ENCODE measurements at places on chromosomes 12 and 14. TPM values are rescaled to one million over a fixed set of nuclear protein-coding genes. Genes with fewer than 3 reads are reported as not detected.

- peak; percentile 42 for DNase-seq
Observed at GRCh38 chr14:73223049-73223448, 14.3 kb upstream of the PAPLN start.

Gene MYF6
- total RNA-seq = not detected

GRCh38 chr14:103065861-103066260 lies 8.5 kb upstream of the CDC42BPB start:
- DNase-seq = no peak

Gene REC8
- 22.3 TPM for total RNA-seq

Gene SPX
- 0.50 TPM for total RNA-seq

- DNase-seq = no peak
Observed at GRCh38 chr12:72574138-72574537, 302.0 kb downstream of the TRHDE start.

Gene MIPOL1
- total RNA-seq = not detected

Gene APOLD1
- 1.3 TPM for total RNA-seq

DNA sequence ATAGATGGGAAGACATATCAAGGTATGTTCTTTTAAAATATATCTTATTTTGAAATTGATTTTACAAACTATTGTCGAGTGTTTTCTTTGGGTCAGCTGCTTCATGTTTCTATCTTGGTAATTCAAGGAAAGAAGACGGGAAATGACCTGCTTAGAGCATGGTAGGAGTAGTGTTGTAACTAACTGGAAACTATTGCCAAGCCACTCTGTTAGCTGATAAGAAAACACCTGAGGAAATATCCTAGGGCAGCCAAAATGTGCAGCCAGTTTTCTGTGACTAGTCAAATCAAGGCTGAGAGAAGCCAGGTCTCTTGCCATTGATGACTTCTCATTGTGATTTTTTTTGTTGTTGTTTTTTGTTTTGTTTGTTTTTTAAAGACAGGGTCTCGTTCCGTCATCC lies 30.2 kb downstream of the METAP2 start:
- no peak for DNase-seq

All from activated naive CD4-positive, alpha-beta T cell treated with anti-CD3 and anti-CD28 coated beads for 36 hours (primary cell).